ENCODE measurements at places on chromosomes 12 and 14.

DNA sequence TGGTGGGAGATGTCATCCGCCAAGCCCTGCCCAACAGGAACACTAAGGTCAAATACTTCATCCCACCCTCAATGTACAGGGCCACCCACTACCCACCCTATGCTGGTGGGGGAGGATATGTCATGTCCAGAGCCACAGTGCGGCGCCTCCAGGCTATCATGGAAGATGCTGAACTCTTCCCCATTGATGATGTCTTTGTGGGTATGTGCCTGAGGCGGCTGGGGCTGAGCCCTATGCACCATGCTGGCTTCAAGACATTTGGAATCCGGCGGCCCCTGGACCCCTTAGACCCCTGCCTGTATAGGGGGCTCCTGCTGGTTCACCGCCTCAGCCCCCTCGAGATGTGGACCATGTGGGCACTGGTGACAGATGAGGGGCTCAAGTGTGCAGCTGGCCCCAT is 3.5 kb downstream of the B3GNT4 start:
- DNase-seq: no peak

DNA sequence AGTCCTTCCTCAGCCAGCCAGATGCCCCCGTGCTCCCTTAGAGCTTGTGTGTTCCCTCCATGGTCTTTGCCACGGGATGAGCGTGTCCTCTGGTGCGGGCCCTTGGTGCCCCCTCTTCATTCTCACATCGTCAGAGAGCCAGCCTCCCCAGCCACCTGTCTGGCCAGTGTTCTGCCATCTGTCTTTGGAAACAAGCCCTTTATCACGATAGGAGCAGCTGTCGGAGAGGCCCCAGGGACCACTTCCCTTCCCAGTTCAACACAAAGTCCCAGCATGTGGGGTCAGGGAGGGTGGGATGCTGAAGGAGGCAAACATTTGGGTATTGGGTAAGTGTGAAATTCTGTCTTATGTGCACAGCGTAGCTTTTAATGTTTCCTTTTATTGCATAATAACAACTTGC is 44.5 kb downstream of the DYNC1H1 start:
- peak; percentile 55 for DNase-seq

DNA sequence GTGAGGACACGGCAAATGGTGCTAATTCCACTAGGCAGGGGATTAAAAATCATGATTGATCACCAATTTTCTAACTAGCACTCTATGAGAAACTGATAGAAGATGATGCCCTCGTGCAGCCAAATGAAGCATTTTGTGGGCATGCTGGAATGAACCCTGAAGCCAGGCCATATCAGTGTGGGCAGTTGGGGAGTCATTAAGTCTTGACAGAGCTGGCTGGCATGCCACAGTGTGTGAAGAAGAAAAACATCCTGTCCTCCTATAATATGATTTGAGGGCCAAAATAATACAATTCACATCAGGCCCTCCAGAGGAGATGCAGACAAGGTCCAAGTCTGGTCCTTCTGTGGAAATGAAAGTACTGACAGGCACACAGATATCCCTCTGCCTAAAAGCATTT is 107.1 kb downstream of the TMTC1 start:
- DNase-seq: no peak

- no peak for DNase-seq
These were observed 550 bp upstream of the NUP107 start for GRCh38 chr12:68686262-68686594.

DNA sequence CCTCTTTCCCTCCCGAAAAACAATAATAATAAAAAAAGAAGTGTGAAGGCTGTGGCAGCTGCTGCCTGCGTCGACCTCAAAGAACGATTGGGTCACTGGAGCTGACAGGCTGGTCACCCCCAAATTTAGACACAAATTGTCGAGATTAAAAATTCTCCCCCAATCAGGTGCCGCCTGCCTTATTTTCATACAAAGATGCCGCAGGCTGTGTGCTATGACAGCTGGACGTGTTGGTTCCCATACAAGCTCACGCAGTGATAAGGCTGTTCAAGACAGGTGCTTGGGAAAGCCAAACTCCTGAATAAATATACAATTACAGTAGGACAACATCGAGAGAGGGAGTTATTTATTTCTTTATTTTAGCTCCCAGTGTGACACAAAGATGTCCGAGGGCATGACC is 1041.8 kb downstream of the VRK1 start:
- peak; percentile 94 for DNase-seq

DNA sequence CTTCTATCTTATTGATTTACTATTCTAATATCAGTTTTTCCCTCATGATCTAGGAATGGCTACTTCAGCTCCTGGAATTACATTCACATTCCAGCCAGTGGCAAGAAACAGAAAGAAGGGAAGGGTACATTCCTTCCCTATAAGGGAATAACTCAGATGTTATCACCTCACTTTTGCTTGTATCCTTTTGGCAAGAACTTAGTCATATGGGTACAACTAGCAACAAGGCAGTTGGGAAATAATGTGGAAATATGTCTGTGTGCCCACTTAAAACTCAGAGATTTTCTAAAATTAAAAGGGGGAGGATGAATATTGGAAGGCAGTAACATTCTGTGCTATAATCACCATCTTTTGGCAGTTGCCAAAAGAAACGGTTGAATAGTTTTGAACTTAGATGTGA is 85.6 kb downstream of the MSRB3 start:
- DNase-seq: no peak

DNA sequence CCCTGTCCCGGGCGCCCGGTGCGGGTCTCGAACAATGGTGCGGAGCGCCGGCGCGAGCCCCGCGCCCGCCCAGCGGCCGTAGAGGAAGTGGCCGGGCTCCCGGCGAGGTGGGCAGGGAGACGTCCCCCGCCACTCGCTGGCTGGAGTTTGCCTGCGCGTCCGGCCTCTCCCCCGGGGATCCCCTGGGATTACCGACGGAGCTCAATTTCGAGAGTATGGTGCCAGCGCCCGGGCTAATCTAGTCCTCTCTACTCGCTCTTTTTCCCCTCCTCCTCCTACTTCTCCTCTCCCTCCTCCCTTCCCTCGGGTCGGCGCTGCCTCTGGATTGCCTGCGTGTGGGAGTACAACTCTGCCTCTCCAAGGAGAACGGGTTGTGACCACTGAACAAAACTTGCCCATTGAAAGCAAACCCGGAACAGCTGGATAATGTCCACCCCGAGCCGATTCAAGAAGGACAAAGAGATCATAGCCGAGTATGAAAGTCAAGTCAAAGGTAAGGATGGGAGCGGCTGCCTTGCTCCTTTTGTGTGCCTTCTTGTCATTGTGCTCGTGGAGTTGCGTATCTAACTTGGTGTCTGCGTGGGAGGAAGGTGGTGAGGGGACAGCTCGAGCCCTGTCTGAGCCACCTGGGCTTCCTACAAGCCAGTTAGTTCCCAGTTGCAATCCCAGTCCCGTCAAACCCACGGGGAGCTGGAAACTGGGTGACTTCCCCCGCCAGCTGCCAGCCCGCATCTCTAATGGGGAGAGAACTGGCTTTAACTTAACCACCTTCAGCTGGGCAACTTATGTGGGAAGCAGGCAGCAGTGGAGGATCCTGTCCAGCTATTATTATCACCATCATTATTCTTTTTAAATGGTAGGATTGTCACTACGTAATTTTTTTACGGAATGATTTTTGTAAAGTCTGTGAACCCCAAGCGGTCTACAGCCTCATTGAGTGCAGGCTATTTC is at the start of gene SRGAP1:
Gene SRGAP1 (plus strand): TSS at position 310 of the 951 bp plus-strand sequence. CDS start 117 bp downstream, at position 427.
- peak; percentile 62 for DNase-seq

GRCh38 chr12:6539314-6539682 is 5.0 kb downstream of the GAPDH start:
- peak; percentile 68 for DNase-seq

DNA sequence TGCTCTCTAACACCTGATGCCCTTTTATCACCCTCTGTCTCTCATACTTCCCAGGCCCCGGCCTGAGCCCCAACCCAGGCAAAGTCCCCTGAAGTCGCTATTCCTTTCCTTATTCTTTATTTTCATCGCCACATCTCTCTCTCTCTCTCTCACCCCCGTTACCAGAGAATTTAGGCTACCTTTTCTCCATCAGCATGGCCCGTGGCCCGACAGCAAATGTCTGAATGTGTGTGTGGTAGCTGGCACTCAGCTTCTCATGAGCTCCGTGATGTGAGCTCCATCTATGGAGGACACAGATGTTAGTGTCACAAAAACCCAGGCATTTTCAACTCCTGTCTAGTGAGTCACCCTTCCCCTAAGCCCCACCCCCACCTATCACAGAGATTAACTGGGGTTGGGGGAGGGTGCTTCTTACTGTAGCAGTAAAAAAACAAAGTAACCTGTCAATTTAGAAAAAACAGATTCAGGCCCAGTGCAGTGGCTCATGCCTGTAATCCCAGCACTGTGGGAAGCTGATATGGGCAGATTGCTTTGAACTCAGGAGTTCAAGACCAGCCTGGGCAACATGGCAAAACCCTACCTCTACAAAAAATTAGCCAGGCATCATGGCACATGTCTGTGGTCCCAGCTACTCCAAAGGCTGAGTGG is 53.8 kb downstream of the VCPKMT start:
- peak; percentile 48 for DNase-seq

- peak; percentile 32 for DNase-seq
These were observed 31.4 kb downstream of the ETNK1 start for GRCh38 chr12:22656376-22656775.

DNA sequence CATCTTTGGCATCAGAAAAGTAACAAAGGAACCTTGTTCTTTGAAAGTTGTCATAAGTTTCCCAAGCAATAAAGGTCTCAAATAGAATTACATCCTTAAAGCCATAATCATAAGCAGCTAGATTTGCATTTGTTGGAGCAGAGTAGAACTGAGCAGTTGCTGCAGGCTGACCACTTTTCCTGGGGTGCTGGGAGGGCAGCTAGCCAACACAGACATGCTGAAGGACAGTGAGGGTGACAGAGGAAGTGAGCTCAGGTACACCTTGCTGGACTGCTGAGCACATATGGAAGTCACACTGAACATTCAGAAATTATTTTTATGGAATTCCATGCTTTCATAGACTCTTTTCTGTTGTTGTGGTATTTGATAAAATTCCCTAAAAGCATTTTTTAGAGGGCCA is 66.2 kb downstream of the MARK3 start:
- DNase-seq: no peak

- no peak for DNase-seq
These were observed 24.5 kb downstream of the SLC16A7 start for GRCh38 chr12:59620326-59620725.

- no peak for DNase-seq
These were observed 91.8 kb downstream of the SLC38A1 start for GRCh38 chr12:46177025-46177424.

DNA sequence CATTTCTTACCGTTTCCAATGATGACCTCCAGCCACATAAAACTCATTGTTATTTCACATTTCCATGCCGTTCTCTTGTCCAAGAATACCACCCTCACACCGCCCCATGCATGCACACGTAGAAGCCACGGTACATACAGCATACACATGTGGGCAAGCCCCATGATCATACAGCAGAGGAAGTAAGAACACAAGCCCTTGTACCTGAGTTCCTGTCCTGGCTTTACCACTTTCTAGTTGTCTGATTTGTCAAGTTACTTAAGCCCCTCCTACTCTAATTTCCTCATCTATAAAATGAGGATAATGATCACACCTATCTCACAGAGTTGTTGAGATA is 59.9 kb downstream of the DUSP16 start:
- DNase-seq: no peak

DNA sequence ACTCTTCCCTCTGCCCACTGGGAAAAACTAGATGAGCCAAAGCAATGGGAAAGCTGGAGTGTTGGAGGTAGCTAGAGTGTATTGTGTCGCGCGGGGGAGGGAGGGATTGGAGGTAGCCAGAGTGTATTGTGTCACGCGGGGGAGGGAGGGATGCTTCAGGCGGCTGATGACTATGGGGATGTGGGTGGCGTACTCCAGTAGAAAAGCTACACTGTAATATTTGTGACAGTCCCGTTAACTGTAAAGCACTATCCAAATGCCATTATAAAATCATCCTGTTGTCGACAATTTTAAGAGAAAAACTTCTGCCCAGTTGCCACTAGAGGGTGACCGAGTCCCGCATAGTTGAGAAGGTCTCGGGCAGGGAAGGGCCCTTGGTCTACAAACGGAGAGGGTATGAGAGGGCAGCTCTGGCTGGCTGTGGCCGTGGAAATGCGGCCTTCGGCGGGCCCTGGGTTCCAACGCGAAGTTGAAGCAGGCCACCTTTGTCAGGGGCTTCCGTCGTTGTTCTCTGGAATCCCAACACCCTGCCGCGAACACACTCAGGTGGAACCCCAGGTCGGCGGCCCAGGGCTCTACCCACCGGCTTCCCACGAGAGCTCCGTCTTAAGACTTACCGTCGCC is 15.1 kb upstream of the PLEK2 start:
- peak; percentile 85 for DNase-seq

GRCh38 chr14:87686746-87687145 is 306.2 kb downstream of the GALC start:
- no peak for DNase-seq

DNA sequence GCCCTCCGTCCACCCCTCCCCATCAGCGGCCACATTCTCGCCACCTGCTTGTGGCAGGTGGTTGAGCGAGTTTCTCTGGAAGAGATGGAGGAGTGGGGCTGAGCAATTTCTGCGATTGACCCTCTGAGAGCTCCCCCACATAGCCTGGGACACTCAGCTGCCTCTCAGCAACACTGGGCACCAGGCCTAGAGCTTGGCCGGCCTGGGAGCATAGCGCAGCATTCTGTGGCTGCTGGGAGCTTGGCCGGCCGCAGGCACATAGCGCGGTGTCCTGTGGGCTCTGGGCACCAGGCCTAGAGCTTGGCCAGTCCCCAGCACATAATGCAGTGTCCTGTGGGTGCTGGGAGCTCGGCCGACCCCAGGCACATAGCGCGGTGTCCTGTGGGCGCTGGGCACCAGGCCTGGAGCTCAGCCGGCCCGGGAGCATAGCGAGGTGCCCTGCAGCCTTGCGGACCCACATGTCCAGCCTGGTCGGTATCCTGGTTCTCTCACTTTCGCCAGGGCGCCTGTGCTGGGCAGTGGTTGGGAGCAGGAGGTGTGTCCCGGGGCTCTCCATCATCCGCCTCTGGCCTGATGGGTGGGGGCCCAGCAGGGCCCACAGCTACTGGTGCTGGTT is 43.8 kb downstream of the LRCOL1 start:
- no peak for DNase-seq

DNA sequence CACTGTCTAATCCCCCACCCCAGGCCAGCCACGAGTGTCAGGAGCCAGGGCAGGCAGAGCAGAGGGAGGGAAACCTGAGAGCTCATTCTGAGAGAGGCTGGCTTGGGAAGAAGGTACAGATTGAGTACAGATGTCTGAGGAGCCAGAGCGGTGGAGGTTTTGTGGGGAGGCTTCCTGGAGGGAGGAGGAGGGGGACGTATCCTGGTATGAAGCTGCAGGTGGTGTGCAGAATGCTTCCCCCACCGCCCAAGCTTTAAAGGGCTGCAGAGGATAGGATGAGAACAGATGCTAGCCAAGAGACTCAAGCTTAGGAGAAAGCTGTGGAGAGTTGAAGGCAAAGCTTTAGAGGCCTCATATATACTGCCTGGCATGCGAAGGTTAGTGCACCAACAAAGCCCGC is 3.2 kb upstream of the TAMALIN start:
- peak; percentile 93 for DNase-seq

DNA sequence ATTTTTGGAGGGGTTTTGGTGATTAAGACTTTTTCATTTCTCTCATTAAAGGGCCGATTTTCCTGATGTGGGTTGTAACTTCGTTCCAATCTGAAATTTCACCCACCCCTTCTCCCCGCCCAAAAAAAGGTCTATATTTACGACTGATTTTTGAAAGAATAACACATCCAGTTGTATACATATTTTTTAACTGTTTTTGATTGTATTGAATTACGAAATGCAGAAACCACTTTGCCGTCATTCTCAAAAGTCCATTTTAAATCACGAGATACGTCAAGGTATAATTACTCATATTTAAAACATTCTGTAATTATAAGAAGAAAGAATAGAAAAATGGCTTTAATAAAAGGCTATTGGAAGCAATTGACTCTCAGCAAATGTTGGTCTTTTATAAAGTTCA is 520.7 kb downstream of the MED13L start:
- no peak for DNase-seq
